ENCODE measurements at places on chromosomes 1 and 21.

DNA sequence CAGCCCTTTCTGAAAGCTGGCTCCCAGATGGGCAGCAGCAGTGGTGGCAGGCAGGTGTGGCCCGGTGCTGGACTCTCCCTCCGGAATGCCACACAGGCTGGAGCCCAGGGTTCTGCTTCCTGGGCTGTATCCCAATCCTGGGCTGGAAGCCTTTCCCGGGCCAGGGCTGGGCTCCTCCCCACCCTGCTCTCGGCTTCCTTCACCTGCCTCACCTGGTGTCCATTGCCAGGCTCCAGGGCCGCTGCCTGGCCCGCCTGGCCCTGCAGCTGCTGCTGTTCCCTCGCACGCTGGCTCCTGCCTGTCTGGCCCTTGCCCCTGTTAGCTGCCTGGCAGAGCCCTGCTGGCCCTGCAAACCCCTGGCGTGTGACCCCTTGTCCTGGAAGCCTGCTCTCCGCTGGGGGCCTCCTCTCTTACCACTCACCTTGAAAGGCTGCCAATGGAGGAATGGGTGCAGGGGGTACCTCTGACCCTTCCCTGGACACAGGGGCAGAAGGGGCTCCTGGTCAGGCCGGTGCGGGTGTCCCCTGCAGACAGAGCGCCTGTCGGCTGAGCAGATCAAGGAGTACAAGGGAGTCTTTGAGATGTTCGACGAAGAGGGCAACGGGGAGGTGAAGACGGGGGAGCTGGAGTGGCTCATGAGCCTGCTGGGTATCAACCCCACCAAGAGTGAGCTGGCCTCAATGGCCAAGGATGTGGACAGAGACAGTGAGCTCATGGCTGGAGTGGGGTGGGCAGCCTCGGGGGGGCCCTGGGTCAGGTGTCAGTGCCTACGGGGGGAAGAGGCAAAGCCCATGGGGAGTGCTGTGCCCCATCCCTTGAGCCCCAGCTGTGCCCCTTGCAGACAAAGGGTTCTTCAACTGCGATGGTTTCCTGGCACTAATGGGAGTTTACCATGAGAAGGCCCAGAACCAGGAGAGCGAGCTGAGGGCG is 1.1 kb downstream of the CALML6 start:
- no peak for DNase-seq

DNA sequence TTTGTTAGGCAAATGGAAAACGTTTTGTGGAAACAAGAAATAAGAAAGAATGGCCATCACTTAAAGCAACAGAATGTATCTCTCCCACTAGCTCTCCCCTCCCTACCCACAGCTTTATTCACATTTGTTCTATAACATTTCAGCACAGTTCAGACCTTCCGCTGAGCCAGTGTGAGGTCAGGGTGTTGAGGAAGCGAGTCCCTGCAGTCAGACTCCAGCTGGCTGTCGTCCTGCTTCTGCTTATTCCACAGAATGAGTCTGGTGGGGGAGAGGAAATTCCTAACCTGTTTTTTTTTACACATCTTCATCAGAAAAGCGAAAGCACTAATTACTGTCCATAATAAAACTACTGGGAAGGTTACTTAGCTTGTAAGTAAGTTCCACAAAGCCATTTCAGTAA is 39.0 kb downstream of the MRPL39 start:
- no peak for DNase-seq

DNA sequence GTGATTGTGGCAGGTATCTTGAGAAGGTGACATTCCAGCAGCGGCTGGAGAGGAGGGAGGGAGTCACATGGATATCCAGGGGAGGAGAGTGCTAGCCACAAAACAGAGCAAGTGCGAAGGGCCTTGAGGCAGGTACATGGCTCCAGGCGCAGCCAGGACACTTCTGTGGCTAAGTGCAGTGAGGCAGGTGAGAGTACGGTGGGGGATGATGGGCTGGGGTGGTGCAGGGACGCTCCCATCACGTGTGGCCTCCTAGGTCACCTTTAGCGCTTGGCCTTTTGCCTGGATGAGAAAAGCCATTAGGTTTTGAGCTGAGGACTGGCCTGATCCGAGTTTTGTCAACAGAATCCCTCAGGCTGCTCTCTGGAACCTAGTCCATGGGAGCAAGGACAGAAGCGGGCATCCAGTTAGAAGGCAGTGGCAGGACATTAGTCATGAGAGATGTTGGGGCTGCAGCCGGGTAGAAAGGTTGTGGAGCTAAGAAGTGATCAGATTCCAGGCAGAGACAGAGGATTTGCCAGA is 31.6 kb downstream of the SMYD2 start:
- no peak for DNase-seq

DNA sequence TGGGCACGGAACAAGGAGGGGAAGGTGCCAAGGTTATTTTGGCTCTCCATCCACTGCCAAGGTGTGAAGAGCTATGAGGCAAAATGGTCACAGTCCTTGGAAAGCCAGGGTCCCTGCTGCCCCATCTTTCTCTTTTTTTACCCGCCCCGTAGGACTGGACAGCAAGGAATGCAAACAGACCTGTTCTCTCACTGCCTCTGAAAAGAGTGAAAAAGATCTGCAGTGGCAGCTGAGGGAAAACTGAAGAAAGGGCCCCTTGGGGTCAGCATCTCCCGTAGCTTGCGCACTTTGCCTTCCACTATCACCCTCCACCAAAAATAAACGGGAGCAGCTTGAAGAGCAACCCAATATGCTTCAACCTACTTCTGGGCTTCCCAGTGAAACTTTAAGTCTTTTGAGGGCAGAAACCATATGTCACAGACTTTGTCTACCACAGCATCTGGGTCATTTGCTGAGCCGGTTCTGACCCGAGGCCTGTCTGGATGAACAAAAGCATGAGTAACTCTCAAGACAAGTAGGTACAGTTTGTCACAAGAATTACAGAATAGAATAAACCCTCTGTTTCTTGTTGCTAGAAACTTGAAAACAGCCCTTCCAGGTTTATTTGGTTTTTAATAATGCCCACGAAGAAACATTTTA is 9.4 kb upstream of the KIF14 start:
- no peak for DNase-seq

DNA sequence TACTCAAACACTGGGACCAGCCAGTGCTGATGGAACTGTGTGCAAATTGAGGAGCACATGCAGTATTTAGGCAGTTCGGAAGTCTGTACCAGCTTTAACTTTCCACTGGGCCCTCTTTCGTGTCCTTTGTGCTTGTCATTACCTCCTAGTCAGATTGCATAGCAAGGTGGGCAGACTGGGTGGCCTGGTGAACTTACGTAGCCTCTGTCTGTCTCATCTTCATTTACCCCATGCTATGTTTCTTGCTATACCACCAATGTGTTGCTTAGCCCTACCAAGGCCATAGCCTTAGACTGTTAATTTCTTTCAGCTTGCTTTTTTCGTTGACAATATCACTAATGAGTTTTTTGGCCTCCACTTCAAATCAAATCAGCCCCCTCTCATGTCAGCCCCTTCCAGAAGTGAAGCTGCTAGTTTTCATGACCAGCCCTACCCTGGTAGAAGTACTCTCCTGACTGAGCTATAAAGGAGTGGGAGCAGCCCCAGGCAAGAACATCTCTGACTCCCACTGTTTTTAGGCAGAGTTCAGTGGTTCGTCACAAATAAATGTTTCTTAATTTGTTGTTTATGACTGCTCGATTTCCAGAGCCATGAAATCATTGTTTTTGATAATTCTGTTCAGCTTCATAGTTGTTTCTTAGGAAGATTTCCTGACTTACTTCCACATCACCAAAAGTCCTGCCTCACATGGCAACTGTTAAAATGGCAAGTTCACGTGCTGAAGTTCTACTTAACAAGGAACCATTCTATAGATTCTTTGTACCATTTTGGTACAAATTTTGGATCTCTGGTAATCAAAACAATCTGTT is 19.3 kb downstream of the PRKACB start:
- no peak for DNase-seq

DNA sequence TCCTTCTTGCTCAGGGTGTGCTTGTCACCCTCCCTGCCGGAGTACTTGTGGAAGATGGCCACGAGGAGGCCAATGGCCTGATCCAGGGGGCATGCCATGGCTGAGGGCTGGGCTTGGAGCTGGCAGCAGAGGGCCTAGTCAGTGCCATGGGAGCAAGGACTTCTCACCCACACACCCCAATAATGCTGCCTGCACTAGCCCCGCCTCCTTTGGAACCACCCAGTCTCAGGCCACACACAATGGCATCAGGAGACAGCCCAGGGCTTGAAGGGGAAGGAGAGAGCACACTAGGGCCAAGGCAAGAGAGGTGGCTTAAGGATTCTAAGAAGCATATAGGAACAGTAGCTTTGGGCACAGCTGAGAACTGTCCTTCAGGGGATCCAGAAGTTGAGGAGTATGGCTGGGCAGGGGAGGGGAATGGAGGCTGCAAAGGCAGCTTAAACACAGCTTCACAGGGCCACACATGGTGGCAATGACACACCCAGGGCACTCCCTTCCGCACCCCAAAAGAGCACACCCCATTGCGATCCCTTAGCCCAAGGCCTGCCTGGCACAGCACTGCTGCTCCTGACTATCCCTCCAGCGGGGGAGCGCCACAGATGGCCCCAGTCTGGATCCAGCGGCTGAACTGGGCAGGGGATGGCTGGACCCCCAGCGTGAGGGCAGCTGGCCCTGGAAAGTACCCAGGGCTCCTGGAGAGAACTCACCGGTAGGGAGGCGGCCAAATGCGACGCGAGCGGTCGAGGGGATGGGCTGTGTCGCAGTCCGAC is at the start of gene S100A6:
Gene S100A6 (minus strand): TSS at position 750 of the 770 bp plus-strand sequence. CDS start 652 bp downstream, at position 98.
- DNase-seq: peak; percentile 28

DNA sequence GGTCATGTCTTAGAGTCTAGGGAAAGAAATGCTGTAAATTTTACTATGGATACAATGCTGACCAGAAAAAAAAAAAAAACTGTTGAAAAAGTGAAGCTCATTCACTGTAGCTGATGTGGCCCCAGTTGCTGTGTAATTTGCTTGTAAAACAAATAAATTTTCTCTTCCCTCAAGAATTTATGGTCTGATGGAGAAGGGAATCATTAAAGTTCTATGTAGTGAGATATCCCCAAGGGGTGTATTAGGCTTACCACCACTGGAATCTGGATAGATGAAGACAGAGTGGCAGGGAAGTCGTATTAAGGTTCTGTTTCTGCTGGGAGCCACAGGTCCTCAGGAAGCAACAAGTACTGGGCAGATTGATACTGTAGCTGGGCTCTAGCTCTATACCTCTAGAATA is 860.0 kb downstream of the LTN1 start:
- no peak for DNase-seq

- no peak for DNase-seq
These were observed 454 bp upstream of the NENF start for GRCh38 chr1:212432272-212432660.

DNA sequence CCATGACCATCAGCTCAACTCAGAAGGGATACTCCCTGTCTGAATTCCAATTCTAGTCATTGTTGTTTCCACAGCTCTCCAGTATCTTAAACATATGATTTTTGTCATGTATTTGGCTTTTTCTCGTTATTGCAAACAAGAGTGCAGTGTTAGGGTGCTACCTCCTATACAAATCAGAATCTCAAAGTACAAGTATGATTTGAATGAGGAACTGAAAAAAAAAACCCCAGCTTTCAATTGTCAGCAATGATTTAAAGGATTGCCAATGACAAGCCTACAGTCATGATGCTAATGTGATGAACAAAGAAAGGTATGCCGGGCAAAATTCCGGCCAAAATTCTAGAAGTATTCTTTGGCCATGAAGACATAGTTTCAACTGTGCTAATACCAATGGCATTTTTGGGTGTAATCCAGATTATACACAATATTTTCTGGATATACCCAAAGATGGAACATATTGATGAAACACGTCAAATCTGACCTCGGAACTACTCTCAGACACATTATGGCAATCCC is 14.9 kb downstream of the TMEM35B start:
- no peak for DNase-seq

DNA sequence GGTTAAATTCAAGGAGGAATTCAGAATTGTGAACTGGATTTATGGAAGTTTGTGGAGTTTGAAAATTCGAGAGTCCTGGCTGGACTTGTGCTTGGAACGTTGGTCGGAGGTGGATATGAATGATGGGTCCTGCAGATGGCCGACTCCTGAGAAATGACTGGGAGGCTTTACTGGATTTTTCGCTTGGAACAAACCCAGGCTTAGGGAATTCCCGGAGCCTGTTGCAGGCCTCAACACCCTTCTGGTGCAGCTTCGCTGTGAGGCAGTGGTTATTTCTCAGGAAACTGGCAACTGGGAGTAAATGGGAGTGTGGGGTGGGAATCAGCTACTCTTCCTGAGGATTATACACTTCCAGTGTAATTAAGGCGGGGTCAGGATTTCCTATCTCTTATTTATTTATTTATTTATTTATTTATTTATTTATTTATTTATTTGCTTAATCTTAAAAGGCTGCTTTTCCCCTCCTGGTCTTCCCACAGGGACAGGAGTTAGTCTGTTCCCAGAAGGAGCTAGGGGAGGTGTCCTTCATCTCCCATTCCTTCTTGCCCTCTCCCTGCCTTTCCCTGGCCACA is 21.1 kb downstream of the MAPKAPK2 start:
- DNase-seq: no peak

GRCh38 chr1:208933984-208934525 is 649.5 kb upstream of the CAMK1G start:
- DNase-seq: no peak

DNA sequence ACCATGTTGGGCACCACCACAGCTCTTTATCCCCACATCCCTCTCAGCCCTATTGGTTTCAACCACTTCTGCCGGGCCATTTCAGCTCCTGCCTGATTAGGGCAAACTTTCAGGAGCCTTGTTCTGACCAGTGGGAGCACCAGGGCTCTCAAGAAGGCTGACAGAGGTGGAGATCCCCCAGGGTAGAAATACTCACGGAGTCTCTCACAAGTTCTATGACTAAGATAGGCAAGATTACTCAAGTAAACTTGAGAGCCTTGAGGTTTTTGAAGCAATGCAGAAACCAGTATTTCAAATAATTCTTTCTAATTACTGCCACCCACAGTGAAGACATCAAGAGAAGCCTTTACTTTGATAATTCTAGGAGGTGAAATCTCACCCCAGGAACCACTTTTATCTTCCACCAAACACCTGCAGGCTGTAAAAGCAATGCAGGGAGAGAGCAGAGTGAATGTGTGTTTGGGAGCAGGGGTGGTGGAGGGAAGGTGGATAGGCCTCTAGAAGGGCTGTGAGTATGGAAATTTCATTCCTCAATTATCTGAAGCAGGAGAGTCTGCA is 6.6 kb upstream of the PTCH2 start:
- DNase-seq: no peak

DNA sequence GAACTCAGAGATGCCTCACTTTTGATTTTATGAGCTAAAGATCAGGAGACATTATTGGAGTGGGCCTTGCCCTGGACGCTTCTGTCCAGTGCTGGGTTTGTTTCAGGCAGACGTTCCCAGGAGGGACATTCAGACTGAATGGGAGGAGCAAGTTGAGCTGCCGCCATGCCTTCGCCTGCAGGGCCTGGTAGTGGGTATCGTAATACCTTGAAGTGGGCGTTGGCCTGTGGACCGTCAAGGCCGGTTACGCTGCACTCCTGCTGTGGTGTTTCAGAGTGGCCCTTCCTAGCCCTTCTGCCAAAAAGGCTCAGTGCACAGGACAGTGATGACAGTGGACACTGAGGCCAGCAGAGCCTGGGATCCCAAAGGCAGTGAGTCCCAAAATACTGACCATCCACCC is 1.6 kb downstream of the FAM3B start:
- DNase-seq: no peak
